ENCODE measurements at places on chromosomes 11 and 22.
A peak's percentile ranks its signal among the peaks of the same experiment; 100 is the strongest.

DNA sequence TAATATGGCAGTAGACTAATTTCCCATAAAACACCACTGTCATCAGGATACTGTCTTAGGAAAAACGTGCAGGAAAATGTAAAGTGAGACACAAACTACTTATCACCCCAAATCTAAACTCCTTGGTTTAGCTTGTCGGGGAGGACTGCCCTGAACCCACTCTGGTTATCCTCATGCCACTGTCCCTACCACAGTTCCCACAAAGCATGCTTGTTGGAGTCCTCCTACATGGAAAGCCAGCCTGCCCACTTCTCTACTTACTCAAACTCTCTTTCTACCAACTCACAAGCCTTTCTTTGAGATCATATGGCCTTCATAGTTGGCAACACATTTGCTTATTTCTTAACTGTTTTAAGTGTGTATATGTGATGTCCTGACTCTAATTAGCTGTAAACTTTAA lies 179.0 kb downstream of the SWAP70 start:
- no peak for DNase-seq

GRCh38 chr11:9004183-9004926 lies 554 bp upstream of the NRIP3 start:
- DNase-seq = no peak

- no peak for DNase-seq
Observed at GRCh38 chr11:57288771-57289579, 35.8 kb downstream of the TNKS1BP1 start.

- peak; percentile 22 for DNase-seq
Observed at GRCh38 chr11:100581318-100581717, 105.8 kb upstream of the ARHGAP42 start.

- DNase-seq = no peak
Observed at GRCh38 chr11:32602657-32603415, 19.2 kb downstream of the EIF3M start.

DNA sequence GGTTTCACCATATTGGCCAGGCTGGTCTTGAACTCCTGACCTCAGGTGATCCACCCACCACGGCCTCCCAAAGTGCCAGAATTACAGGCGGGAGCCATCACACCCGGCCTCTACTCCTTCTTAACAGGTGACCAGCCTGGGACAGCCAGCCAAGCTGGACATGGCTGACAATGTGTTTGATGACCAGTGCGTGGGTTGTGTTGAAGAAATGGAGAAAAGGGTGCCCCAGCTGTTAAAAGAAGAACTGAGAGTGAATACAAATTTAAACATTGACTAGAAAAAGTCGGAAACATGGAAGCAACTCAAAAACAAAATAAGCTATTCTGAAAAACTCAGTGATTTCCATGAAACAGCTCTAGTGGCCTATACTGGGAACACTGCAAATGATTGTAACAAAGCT lies 86.5 kb upstream of the CLPB start:
- no peak for DNase-seq

- no peak for DNase-seq
Observed at GRCh38 chr11:28466506-28466905, 358.3 kb downstream of the METTL15 start.

- DNase-seq = no peak
Observed at GRCh38 chr11:2928605-2929530, at the start of gene PHLDA2. Gene PHLDA2 (minus strand): TSS chr11:2929420. CDS start chr11:2929364, 56 bp downstream.

- DNase-seq = peak; percentile 37
Observed at GRCh38 chr22:46854125-46854870, 91.8 kb downstream of the TBC1D22A start.
